Stimulated activated CD4-positive, alpha-beta T cell treated with anti-CD3 and anti-CD28 coated beads, Interleukin-15, amount 100 ng/mL, for 48 hours (primary cell): ENCODE measurements at places on chromosomes 7 and 10.

GRCh38 chr7:91852263-91852741 is 28.2 kb downstream of the MTERF1 start:
- DNase-seq = no peak

DNA sequence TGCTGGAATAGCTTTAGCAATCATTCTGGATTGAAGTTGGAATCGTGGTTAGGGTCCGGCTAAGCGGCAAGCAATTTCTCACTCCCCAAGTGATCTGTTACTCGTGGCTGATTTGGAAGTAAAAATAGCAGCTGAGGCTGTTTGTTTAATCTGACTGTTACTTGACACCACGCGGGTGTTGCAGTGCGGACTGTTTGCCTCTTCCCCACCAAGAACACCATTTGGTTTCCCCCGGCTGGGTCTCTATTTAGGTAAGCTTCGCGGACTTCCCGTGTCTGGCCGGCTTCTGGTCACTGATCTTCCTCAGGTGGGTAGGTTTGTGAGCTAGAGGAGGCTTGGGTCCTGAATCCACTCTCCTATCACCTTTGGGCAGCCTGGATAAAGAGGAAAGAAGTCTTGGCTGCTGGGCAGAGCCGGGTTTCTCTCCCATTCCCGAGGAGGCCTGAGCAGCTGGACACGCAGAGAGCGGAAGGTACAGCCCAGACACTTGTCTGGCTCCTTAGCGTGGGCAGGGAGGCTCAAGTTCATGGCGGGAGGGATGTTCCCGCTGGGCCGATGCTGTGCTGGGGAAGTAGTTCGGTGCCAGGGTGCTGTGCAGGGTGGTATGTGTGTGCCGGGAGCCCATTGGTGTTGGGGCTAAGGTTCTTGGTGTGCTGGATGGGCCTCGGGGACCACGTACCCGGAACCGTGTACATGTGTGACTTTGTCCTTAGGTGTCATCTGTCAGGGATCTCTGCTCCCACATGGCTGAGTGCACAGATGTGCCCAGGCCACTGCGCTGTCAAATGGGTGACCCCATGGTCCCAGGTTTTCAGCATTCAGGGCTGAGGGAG is at the start of gene C10orf71:
Gene C10orf71, plus strand, starts transcription at position 188 of the 833 bp plus-strand sequence. CDS start 23,376 bp downstream, outside the sequence.
- DNase-seq = no peak

DNA sequence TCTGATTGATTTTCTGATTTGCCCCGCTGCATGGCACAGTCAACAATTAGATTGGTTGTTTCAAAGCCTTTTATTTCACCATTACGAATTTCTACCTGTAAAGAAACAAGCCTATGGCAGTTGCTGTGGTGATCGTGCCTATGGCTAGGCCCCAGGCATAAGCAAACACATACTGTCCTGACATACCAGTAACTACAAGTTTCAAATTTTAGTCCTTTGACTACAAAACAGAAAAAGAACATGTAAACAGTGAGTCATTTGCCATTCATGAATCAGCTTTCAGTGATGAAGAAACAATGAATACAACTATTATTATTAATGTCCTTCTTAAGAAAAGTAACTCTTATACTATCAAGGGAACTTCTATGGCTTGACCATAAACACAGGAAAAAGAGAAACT is 168.0 kb upstream of the LRRN3 start:
- no peak for DNase-seq

DNA sequence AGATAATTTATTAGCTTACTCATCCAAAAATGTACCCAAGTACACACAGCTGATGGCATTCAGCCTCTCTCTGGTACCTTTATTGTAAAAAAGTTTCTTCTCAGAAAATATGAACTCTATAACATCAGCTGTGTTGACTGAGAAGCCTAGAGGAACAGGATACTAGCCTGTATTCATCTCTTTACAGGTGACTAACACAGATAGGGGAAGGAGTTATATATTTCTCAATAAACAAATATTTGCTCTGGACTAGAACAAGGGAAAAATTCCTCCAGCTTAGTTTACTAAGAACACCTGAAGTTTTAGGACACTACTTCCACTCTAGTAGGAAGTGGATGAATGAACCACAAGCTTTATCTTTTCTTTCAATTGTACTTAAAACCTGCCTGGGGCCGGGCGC is 67.8 kb downstream of the ZNF248 start:
- no peak for DNase-seq

DNA sequence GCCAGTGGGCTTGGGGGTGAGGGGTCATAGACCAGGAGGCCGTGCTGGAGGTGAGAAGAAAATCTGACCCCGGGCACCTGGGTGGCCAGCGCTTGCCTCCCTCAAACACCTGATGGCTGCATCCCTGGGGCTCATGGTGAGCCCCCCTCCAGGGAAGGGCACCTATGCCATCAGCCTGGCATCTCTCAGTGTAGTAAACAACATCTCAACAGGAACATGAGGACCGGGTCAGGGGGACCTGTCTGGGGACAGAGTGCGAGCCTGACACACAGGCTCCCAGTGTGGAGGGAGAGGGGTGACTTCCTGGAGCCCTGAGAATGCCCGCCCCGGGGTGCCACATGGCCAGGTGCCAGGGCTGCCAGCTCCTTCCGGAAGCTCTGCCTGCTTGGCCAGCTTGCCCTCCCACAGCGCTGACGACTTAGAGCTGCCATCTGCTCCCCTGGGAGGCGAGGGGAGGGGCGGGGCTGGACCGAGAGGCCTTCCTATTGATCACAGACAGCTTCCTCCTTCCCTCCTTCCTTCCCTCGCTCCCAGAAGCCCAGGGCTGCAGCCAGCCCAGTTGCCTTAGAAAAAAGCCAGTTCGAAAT is 12.3 kb downstream of the STX1A start:
- no peak for DNase-seq

- no peak for DNase-seq
Measured at GRCh38 chr10:70583669-70584037, 18.9 kb downstream of the PRF1 start.

- DNase-seq = no peak
Measured at GRCh38 chr10:60629332-60629731, 148.9 kb upstream of the CDK1 start.

DNA sequence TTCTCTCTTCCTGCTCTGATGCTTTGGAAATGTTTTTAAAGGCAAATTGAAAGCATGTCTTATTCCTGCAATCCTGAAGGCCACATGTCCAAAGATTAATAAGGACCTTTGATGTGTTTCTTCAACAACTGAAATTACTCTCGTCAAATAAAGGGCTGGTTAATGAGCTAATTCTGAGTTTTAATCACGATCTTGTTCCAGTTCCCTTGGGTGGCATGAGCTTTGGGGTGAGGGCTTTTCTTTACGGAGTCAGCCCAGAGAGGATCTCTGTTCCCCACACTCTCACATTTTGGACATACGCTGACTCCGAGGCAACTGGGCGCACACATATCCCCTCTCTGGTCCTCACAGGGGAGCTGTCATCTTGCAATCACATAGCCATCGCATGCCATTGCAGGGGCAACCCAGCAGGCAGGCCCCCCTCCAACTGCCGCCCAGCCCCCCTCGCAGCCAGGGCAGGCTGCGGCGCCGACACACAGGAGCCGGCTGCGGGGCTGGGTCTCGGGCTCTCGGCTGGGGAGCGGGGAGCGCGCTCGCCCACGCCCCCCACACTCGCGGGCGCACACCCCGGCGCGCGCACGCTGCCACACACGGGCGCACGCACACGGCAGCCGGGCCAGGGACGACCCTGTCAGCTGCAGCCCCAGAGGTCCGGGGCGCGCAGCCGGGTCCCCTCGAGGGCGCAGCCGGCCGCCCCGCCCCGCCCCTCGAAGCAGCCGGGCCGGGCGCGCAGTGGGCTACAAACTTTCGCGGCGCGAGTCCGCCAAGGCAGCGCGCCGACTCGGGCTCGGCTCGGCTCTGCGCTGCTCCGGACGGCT is at the start of gene GDF10:
Gene GDF10, plus strand, starts transcription at position 587 of the 818 bp plus-strand sequence. CDS start 455 bp downstream, outside the sequence.
- no peak for DNase-seq

GRCh38 chr7:116661865-116662264 is 10.1 kb upstream of the MET start:
- no peak for DNase-seq

- no peak for DNase-seq
Measured at GRCh38 chr7:107594961-107595737, 15.1 kb downstream of the BCAP29 start.

- no peak for DNase-seq
Measured at GRCh38 chr10:22323538-22324305, 2.8 kb downstream of the BMI1 start.

DNA sequence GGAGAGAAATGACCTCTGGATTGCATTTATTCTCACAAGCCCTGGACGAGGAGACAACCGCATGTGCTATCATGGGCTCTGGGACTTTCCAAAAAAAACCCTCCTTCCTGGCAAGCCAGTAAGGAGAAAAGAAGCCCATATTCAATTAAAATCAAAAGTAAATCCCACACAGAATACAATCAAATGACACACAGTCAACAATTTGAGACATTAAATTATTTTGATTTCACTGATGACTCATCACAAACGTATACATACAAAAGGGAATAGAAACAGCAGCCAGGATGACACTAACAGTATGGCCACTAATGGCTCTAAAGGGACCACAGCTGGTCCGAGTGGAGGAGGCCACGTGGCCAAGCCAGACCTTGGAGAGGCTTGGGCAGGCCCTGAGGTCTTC is 24.9 kb downstream of the LRRC20 start:
- no peak for DNase-seq

DNA sequence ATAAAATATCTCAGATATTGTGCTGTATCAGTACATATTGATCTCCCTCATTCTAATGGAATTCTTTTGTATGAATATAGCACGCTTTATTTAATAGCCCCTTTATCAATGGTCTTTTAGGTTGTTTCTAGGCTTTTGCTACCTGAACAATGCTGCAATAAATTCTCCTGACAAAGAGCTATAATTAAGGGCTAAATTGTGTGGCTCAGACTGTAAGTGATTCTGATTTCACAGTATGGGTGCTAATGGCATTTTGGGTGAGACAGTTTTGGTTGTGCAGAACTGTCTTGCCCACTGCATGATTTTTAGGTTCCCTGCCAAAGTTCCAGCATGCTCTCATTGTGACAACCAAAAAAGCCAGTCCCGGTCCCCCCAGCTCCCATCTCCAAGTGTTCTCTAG is 363.2 kb downstream of the REEP3 start:
- no peak for DNase-seq

GRCh38 chr10:76456197-76456596 is 1024.8 kb downstream of the LRMDA start:
- no peak for DNase-seq

- DNase-seq = no peak
Measured at GRCh38 chr7:5598769-5599371, 175.2 kb upstream of the TNRC18 start.

GRCh38 chr10:124799211-124799610 is 2.4 kb upstream of the ABRAXAS2 start:
- DNase-seq = no peak

DNA sequence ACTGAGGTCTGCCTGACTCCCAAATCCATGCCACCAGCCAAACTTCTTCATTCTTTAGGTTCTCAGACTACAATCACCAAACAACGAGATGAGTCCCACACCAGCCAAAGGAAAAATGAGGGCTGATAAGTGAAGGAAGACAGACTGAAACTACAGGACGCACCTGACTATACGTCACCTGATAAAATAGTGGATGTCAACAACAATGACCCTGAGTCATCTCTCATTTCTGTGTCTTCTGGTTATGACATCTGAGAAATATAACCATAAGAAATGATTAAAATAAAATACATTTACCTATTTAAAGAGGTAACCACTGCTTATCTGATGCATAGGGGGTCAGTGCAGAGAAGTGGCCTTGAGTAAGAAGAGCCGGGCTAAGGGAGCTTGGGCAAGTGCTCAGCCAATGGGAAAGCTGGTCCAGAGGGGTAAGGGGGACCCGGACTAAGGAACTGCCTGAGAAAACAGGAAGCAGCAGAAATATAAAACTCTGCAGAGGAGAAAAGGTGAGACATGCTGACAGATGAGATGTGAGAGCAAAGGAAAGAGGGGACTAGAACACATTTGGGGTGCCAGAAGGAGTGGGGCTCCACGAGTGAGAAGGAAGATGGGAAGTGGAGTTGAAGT is 51.8 kb downstream of the HIPK2 start:
- no peak for DNase-seq

DNA sequence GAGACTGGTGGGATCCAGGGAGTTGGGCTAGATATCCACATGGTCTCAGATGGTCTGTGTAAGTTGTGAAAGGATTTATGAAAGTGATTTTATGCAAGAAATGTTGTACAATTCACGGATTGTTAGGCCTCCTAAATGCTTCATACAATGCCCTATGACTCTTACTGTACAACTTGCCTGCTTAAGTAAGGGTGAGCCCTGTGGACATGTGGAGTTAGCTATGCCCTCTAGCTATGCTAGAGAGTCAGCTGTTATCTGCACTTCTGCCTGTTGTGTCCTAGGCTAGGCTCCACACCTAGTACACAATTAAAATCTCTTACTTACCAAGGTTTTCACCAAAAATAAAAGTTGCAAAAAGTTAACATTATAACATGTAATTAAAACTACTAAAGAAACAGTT is 1.7 kb upstream of the CFAP43 start:
- no peak for DNase-seq

DNA sequence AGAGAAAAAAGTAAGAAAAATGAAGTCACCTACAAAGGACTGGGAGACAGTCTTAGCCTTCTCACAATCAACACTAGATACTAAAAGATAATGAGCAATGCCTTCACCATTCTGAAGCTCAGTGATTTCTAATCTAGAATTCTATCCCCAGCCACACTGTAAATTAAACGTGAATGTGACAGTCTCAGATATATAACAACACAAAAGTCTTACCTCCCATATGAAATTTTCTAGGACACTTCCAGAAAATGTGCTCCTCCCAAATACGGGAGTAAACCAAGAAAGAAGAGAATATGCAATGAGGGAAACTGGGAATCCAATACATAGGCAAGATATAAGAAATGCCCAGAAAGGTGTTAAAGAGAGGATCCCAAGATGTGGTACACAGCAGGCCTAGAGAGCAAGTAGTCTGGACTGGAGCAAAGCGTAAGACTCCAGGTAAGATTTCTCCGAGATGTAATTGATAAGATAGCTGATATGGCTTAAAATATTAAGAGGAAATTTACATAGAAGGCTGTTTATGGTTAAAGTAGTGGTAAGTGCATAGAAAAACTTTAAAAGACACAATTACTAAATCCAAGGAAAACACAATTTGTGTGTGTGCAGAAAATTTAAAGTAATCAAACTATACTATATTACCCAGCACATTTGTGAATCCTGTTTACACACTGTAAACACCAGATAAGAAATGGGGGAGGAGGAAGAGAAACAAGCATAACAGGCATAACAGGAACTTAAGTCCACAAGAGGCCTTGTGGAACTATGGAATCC is 44.1 kb downstream of the SGMS1 start:
- DNase-seq = no peak

DNA sequence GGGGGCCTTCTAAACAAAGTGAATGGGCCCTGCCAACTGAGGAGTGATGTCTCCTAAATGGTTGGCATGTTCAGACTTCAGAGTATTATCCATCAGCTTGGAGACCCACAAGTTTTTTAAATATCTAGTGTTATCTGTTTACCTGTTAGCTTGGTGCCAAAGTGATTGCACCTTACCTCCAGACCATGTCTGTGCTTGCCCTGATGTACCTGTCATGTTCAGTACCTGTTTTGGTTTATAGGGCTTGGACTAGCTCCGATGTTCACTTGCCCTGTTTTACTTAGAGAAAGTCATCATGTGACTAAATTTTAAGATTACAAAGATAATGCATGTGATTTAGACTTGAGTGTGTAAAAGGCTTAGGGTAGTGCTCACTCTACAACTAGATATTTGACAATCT is 67.7 kb downstream of the CNNM2 start:
- DNase-seq = no peak

GRCh38 chr7:116426428-116427156 is 72.9 kb upstream of the CAV2 start:
- no peak for DNase-seq
